ENCODE measurements at places on chromosomes 3 and 15.

- no peak for DNase-seq
Observed at GRCh38 chr3:34300621-34301020, 502.2 kb downstream of the PDCD6IP start.

- DNase-seq: no peak
Observed at GRCh38 chr3:187987924-187988323, 166.0 kb upstream of the LPP start.

DNA sequence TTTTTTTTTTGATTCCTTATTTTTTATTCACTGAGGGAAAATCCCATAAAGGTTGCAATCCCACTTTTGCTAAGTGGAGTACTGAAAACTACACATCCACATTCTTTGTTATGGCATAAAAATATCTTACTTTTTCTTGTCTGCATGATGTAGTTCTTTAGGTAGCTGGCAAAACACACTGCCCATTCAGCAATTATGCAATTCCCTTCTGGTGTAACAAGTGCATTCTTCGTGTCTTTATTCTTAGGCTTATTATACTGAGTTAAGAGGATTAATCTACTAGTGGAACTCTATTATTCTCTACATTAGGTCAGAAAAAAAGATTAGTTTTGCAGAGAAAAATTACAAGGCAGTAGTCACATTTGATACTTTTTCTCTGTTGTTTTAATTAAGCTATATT is 403.8 kb upstream of the GBE1 start:
- DNase-seq: no peak

DNA sequence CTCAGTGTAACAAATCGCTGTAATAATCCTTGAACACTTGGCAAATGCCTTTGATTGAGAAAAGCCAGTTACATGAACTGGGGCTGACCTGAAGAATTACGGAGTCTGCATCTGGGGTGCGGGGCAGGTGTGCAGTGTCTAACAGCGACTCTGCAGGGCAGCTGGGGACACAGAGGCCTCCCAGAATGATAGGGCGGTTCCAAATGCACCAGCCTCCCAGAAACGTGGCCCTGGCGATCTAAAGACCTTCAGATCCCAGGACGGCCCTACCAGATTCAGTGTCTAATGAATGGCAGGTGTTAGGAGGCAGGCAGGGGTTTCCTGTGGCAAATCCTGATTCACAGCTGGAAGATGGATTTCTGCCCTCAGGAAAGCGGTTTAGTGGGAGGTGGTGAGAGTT is 100.5 kb upstream of the RGMA start:
- no peak for DNase-seq

GRCh38 chr3:143533391-143533790 is 314.9 kb downstream of the SLC9A9 start:
- no peak for DNase-seq

- DNase-seq: peak; percentile 52
Observed at GRCh38 chr3:46393554-46394434, 13.1 kb downstream of the CCR5AS start.

GRCh38 chr3:26668696-26669095 is 46.1 kb downstream of the LRRC3B start:
- no peak for DNase-seq

DNA sequence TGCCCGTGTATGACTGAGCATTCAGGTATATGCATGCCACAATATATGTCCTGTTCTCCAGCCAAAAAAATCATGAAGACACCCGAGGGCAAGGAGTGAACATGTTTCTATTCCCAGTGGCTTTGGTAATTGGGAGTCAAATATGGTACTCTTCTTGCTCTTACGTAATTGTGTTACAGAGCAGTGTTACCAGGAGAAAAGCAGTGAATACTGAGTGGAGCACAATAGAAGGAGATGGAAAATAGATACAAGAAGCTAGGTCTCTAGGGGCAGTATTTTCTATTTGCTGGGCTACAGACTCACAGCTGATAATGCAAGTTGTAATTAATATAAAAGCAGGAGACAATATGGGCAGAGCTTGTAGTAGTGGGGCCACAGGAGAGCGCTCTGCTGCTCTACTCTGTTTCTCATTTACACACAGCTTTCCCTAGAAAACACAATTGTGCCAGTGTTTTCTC is 13.2 kb downstream of the MEIS2 start:
- no peak for DNase-seq

- DNase-seq: no peak
Observed at GRCh38 chr3:111610612-111611054, 15.5 kb upstream of the ZBED2 start.
